ENCODE measurements at places on chromosomes 5 and 9. TPM values are rescaled to one million over a fixed set of nuclear protein-coding genes. Genes with fewer than 3 reads are reported as not detected.

DNA sequence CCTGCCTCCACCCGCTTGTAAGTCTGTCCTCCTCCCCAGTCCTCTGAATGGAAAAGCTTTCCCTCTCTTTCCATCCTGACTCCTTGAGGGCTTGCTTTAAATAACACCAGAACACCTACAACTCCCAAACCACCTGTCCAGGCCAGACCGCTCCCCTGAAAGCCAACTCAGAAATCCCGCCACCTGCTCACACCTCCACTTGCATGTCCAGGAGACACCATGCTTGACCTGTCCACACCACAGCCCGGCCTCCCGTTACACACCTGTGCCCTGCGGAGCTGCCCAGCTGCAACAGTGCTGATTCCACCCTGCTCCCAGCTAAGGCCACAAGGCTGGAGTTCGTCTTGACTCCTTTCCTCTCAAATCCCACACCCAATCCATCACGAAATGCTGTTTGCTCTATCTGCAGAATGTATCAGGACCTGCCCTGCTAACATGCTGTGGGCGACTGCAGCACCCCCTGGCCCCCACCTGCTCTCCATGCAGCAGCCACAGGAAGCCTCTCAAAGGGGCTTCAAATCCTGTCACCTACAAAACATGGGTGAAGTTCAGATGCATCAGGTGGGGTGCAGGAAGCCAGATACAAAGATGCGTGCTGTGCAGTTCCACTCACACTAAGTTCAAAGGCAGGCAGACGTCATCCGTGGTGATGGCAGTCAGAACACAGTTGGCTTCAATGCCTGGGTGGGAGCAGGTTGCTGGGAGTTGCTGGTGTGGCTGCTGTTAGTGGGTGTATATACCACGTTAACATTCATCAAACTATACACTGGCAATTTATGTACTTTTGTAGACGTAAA is 166.0 kb downstream of the ROR2 start:
- no peak for DNase-seq

GRCh38 chr5:76204191-76204590 is 121.0 kb downstream of the SV2C start:
- no peak for DNase-seq

Gene TAF1L
- total RNA-seq: not detected

Gene PLPP7
- total RNA-seq: 127 TPM

Gene SNX18
- 20.9 TPM for total RNA-seq

DNA sequence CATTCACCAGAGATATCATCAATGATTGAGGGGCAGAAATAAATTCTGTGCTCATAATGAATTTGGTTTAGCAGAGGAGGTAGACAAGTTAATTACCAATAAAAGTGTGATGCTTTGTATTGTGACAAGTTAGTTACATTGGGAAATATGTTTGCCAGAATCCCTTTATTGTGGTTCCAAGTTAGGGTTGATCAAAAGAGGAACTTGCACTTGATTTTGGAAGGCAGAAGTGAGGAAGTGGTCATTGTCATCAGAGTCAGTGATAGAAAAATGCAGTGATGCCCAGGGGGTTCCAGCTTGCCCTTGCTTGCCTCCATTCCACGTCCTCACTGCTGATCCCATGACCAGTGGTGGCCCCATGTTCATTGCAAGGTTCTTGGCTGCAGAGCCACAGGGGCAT is 69.7 kb downstream of the SVEP1 start:
- DNase-seq: no peak
